ENCODE measurements at places on chromosomes 13 and 19.

DNA sequence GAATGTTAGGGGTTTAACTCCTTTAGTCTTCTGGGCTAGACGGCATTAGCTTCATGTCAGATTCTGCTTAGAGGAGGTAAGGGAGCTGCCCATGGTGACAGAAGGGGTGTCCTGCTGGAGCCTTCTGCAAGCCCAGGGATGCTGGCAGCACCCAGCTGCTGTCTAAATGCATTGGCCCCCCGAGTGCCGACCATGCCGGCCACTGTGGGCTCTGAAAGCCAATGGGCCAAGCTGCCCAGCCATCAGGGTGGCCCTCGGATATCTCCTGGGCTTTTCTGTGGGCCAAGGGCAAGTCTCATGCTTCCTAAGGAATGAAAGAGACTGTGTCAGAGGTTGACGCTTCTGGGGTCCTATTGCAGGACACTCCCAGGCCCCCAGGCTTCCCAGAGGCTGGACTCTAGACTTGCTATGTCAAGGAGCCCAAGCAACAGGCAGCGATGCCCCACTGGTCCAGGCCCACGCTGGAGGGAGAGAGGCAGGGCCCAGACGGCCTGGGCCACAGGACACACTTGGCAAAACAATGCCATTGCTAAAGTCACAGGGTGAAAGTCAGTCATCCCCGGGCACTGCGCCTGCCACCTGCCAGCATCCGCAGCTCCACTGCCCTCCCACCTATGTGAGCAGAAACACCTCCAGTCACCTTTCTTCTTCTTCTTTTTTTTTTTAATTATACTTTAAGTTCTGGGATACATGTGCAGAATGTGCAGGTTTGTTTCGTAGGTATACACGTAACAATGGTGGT lies 160.2 kb upstream of the GPR12 start:
- DNase-seq: no peak

DNA sequence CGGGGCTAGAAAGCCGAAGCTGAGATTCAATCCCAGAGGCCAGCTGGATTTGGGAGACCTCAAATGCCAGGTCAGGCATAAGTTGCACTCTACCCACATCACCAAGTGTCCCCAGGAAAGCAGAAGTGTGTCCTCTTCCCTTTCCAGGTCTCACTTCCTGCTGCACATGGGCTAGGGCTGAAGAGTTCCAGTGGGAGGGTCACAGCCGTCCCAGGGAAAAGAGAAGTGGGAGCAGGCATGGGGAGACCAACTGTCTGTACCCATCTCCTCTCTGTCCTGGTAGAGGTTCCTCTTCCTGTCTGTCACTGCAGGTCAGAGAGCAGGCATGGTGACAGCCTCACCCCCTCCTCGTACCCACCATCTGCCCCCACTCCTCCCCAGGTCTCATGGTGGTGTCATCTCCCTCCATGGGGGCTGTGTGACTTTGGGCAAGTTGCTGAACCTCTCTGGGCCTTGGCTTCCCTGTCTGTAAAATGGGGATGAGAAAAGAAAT lies 14.8 kb downstream of the AXL start:
- no peak for DNase-seq

GRCh38 chr13:33179463-33179862 lies 106.1 kb downstream of the STARD13 start:
- no peak for DNase-seq

GRCh38 chr13:97506511-97506910 lies 72.5 kb downstream of the RAP2A start:
- DNase-seq: peak; percentile 27

GRCh38 chr13:113845723-113846635 lies 17.9 kb downstream of the GAS6 start:
- no peak for DNase-seq

GRCh38 chr13:56189978-56190377 lies 950.7 kb upstream of the PRR20A start:
- no peak for DNase-seq

- no peak for DNase-seq
Observed at GRCh38 chr19:44822177-44822576, 13.3 kb downstream of the BCAM start.

GRCh38 chr13:64758521-64759244 lies 2471.5 kb downstream of the PCDH9 start:
- peak; percentile 11 for DNase-seq

GRCh38 chr13:95226932-95227695 lies 74.1 kb downstream of the ABCC4 start:
- DNase-seq: no peak

GRCh38 chr13:32751340-32751739 lies 165.1 kb downstream of the PDS5B start:
- no peak for DNase-seq

GRCh38 chr13:113429608-113429985 lies 23.7 kb downstream of the ADPRHL1 start:
- DNase-seq: no peak

All from adipocyte (in vitro differentiated cells).